ENCODE measurements at places on chromosomes 12 and 14.

DNA sequence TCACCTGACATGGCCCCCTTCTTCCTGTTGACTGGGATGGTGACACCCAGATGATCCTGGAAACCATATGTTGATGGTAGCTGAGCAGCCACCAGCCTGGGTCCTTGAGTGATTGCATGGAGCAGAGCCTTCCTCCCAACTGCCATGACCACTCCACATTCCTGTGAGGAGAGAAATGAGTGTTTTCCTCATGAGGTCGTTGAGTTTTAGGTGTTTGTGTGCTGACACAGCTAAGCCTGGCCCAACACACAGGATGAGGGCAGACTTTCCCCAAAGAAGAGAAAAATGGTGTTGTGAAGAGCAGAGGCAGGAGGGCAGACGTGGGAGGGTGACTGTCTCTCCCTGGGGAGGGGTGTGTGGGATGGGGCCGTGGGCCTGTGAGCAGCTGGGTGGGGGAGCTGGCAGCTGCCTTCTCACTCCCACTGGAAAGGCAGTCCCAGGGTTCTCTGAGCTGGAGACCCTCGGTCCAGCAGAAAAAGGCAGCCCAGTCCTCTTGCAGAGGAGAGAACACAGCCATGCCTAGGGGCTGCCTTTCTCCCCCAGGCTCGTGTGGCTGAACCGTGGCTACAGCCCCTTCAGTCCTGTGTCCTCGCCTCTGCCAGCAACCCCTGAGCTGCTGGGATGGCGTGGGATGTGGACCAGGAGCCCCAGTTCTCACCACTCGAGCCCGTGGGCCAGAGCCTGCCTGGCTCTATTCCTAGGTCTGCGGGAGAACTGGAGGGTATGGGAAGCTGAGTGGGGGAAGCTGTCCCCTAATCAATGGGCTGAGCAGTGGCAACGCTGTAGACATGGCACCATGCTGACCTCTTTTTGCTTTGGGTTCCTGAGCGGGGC, 257.0 kb downstream of the ADGRD1 start:
- DNase-seq = no peak

DNA sequence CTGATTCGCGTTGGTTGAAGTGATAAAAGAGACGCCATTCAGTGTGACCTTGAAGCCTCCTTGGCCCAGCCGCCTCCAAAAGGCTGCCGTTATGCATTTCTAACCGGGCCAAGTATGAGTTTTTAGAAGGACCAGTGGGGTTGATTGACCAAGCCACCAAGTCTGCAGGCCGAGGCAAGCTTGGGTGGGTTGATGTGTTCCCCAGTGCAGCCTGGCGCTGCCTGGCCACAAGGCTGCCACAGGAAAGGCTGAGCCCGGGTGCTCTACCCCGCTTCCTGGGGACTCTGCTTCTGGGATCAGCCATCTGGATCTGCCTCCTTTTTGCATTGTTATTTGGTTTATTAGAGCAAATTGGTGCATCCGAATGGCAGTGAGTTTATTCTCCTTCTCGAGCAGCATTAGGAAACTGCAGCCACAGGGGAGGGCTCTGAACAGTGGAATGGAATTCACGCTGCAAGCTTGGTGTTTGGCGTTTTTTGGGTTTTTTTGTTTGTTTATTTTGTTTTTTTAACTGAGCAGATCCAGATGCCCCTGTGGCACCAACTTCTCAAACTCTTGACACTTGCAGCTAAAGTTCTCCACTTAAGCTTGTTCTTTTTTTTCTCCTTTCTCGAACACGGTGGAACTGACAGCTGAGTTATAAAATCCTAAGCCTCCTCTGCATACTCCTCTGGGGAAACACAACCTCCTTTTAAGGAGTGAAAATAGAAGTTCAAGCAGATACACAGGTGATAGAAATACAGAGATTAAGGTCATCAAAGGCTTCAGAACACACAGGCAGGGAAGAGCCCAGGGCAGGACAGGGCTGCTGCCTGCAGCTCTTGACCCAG, 145.4 kb upstream of the FKBP4 start:
- DNase-seq = no peak

- DNase-seq = no peak
Measured at GRCh38 chr12:52227606-52228166, 5.4 kb upstream of the KRT7 start.

GRCh38 chr14:37081856-37082255, 90.5 kb downstream of the SLC25A21 start:
- no peak for DNase-seq

DNA sequence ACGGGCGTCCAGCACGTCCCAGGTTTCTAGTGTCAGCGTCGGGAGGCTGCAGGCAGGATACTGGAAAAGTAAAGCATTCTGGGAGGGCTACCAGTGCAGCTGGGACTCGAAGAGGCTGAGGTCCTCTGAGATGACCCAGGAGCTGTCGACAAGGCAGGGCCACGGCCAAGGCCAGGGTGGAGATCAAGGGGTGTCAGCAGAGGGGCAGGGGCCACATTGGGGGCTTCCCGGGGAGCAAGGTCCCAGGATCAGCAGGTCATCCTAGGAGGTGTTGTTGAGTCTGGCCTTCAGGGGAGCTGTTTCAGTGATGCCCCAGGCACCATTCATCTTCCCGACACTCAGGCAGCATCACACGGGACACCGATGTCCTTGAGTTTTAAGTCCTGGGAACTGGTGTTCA, 377.8 kb upstream of the SFSWAP start:
- DNase-seq = no peak

GRCh38 chr12:116150001-116150400, 127.5 kb downstream of the MED13L start:
- no peak for DNase-seq
